Stimulated activated CD4-positive, alpha-beta T cell treated with anti-CD3 and anti-CD28 coated beads, Interleukin-1b, Interleukin-23, amount 100 ng/mL, for 4 hours (primary cell): ENCODE measurements at places on chromosomes 3 and 15.

DNA sequence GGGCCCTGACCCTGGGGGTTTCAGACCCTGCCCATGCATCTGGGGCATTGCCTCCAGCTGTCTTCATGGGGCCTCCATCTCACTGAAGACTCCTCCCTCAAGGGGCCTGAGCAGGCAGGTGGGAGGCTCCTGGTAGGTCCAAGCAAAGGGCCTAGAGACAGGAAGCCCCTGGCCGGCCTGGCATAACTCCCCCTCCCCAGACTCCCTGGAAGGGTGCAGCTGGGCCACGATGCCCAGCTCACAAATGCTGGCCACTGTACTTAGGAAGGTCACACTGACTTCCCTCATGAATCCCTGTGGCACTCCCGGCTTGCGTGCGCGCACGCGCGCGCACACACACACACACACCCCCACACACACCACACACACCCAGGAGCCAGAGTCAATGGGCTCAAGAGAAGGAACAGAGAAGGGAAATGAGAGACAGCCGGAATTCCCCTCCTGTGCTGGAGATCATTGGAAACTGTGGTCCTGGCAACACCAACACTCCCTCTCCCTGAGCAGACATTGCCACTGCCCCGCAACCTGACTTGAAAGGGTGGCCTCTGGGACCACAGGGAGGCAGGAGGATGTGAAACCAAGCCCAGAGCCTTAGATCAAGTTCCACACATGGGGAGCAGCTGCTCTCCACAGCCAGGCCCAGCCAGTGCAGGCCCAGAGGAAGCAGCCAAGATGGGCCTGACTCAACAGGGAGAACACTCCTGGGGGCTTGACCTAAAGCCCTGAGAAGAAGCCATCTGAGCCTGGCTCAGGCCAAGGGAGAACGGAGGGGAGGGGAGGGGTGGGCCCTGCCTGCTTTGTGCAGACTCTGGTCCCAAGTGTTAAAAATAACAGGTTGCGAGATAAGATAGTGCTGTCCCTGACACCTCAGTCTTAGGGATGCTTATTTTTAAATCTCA, 69.7 kb downstream of the SCN5A start:
- DNase-seq, result no peak

DNA sequence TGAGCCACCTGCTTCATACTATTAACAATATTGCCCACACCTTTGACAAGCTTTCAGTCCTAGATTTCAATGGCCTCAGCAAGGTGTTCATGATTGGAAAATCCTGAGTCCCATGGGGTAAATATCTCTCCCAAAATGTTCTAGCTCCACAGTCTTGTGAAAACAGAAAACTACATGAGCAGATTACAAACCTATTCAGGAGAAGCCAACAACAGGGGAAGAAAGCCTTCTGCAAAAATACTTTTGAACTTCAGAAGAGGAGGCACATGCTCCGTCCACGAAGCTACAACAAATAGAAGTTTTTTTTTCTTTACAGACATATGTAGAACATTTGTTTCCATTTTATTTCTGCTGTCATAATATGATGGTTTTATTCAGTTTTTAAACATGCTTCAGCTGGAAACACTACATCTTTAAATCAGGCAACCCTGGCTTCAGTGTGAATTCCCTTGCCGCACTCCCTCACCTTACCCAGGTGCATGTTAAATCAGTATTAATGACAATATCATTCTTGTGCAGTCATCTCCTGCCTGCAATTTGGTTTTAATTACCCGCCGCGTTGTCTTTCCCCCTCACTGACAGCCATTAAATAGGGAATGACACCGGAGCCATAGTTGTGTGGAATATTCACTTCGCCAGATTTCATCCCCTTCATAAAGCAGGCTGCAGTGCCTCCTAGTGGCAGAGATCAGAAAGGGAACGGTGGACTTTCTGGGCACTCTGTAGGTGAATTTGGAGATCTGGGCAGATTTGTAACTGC, 725.5 kb upstream of the ARRDC4 start:
- peak; percentile 4 for DNase-seq

- no peak for DNase-seq
Observed at GRCh38 chr3:133881939-133882825, 13.5 kb downstream of the RAB6B start.

DNA sequence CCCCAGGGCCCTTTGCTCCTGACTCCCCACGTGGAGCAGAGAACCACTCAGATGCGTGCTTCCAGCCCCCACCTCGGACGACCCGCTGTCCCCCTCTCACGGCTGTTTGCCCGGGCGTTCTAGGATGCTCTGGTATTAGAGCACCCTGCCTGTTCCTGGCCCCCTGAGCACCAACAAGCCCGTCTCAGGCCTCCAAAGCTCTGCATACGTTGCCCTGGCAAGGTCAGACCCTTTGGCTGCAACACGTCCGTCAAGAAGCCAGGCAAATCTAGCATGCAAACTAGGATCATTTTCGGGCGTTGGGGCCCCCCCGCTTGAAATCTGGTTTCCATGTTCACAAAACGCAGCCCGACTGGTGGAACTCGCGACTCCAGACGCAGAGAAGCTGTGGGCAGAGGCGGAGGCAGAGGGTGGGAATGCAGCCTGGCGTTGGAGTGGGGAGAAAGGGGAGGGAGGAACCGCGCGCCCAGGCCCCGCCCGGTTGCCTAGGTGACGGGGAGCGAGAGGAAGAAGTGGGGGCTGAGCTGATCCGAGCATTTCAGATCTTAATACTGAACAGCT, 86.2 kb upstream of the PIAS1 start:
- DNase-seq, result no peak

GRCh38 chr3:125634336-125634950, 39.1 kb upstream of the OSBPL11 start:
- no peak for DNase-seq

GRCh38 chr3:144031938-144032337, 60.3 kb downstream of the DIPK2A start:
- no peak for DNase-seq

DNA sequence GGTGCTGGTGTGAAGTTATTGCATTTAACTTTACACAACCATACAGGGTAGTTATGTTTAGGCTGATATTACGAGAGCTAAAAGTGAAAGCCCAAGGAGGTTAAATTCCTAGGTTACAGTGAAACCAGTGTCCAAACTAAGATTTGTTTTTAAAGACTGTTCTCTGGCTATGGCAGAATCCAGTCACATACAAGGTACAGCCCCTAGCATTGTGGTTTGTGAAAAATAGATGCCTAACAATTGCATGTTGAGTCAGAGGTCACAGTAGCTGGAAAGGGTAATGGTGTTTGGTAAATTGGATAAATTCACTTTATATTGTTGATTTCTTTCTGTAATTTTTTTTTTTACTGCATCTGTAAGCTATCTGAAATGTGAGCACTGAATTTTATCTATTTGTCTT, 614.6 kb upstream of the TBL1XR1 start:
- DNase-seq, result no peak

DNA sequence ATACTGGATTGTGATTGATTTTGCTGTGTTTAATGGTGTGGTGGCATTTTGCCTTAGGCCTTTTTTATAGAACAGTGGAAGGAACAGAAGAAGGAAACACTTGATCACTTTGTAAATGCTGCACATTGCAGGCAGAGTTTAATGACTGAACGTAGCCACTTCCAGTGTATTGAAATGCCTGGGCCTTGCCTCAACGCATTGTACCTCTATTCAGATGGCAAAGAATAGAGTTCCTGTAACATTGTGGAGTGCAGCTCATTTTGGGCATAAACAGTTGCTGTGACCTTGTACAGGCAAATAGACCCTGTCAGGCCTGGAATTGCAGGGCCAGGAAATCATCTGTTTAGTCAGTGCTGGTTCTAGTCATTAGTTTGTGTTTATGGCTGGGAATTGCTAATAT, 225.0 kb downstream of the EPHA3 start:
- no peak for DNase-seq

- no peak for DNase-seq
Observed at GRCh38 chr3:65409176-65409569, 629.5 kb downstream of the MAGI1 start.

DNA sequence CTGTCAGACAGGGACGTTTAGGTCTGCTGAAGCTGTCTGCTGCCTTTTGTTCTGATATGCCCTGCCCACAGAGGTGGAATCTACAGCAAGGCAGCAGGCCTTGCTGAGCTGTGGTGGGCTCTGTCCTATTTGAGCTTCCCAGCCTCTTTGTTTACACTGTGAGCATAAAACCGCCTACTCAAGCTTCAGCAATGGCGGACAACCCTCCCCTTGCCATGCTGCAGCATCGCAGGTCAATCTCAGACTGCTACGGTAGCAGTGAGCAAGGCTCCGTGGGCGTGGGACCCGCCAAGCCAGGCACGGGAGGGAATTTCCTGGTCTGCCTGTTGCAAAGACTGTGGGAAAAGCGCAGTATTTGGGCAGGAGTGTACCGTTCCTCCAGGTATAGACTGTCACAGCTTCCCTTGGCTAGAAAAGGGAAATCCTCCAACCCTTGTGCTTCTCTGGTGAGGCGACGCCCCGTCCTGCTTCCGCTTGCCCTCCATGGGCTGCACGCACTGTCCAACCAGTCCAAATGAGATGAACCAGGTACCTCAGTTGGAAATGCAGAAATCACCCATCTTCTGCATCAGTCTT, 71.4 kb downstream of the SPSB4 start:
- no peak for DNase-seq

GRCh38 chr3:196220991-196221390, 4.7 kb downstream of the SLC51A start:
- no peak for DNase-seq

DNA sequence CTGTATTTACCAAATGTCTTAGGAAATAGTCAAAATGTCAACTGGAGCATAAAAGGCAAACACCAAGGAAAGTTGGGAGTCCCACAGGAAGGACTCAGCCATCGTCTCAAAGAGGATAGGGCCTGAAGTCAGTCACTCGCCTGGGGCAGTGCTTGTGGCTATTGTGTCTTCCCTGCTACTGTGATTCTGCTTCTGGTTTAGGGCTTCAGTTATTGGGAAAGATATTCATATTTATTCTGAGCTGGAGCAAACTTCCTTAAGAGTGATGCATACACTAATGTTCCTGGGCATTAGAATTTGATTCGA, 118.1 kb downstream of the EDEM1 start:
- no peak for DNase-seq

- DNase-seq, result no peak
Observed at GRCh38 chr3:100073714-100074307, 40.5 kb downstream of the FILIP1L start.

DNA sequence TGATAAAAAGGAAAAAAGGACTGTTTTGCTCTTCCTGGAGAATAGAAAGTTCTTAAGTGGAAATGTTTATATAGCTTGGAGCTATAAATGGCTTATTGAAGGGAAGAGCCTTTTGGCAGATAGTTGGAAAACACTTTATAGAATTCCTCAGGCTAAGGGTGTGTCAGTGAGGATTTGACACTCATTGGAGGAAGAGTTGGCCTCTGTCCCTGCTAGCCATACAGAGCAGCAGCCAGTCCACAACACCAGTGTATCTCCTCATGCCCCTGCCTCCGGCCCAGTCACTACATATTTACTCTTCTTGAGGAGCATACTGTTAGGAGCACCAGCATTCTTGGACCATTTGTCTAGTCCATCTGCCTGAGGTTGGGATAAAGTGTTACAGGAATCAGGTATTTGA, 36.2 kb downstream of the KLHL18 start:
- DNase-seq, result no peak

GRCh38 chr3:156188757-156189156, 68.4 kb downstream of the KCNAB1 start:
- no peak for DNase-seq
